T-helper 2 cell (primary cell): ENCODE measurements at places on chromosomes 13 and 19.
A peak's percentile ranks its signal among the peaks of the same experiment; 100 is the strongest.

GRCh38 chr13:37869756-37870488 lies at the start of gene TRPC4:
Gene TRPC4 (minus strand): TSS chr13:37869772. CDS start chr13:37783333, 86,439 bp downstream.
- DNase-seq = peak; percentile 16

DNA sequence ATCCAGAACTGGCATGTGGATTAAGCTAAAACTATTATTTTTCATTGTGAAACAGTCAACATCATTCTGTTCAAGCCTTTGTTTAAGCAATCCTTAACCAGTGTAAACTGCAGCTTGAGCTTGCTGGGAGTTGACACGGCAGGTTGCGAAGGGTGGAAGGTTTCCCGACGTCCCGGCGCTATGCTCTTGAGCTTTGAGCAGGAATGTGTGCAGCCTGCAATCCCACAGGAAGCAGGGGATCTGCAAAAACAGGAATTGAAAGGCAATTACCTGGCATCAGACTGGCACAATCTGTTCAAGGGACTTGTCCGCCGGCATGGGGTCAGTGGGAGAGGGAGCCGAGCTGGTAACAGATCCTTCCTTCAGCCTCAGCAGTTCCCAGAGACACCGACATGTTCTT lies 586.7 kb upstream of the SGCG start:
- no peak for DNase-seq

DNA sequence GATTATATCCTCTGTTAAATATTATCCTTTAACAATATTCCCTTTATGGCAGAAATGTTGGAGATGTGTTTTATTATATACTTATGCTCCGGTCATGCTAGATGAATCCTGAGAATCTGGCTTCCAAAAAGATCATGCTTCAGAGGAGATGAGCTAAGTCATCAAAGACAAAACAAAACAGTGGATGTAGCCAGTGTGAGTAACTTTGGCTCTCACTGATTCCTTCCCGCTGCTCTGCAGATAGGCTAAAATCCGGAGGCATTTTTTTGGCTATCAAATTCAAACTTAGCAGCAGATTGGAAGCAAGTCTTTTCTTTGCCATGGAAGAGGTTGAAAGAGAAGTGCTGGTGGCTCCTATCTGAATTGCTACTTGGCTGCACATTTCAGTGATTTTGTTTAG lies 295.9 kb downstream of the GPC6 start:
- DNase-seq = no peak

GRCh38 chr13:52925251-52925650 lies 76.8 kb upstream of the PCDH8 start:
- no peak for DNase-seq
